H7 (cell line): ENCODE measurements at places on chromosomes 7 and 10. TPM values are rescaled to one million over a fixed set of nuclear protein-coding genes. Genes with fewer than 3 reads are reported as not detected.
A peak's percentile ranks its signal among the peaks of the same experiment; 100 is the strongest.

DNA sequence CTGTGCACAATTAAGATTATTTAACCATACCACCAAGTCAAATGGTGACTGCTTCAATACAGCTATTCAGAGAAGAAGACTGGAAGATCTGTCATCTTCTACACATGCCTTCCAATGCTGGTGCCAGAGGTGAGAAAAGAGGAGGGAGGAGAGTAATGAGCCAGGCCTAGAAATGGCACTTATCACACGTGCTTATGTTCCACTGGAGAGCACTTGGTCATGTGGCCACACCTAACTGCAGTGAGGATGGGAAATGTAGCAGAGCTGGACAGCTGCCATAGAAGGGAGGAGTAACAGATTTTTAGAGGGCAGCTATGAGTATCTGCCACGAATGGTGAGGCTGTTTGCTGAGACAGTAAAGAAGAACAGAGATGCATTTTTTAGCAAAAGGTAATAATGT is 77.1 kb downstream of the MPLKIP start:
- no peak for DNase-seq

GRCh38 chr10:132449051-132449810 is 52.2 kb downstream of the PWWP2B start:
- DNase-seq = peak; percentile 85

- DNase-seq = no peak
Measured at GRCh38 chr10:52757773-52758172, 14.8 kb downstream of the MBL2 start.

Gene STEAP1B
- total RNA-seq = 16.0 and 22.7 TPM in 2 replicates

- no peak for DNase-seq
Measured at GRCh38 chr7:127821146-127821545, 169.2 kb downstream of the SND1 start.

Gene CFAP58
- total RNA-seq = 0.62 and 2.0 TPM in 2 replicates

- DNase-seq = no peak
Measured at GRCh38 chr10:77887631-77888355, 38.8 kb downstream of the DLG5 start.
